ENCODE measurements at places on chromosomes 7 and 10.

DNA sequence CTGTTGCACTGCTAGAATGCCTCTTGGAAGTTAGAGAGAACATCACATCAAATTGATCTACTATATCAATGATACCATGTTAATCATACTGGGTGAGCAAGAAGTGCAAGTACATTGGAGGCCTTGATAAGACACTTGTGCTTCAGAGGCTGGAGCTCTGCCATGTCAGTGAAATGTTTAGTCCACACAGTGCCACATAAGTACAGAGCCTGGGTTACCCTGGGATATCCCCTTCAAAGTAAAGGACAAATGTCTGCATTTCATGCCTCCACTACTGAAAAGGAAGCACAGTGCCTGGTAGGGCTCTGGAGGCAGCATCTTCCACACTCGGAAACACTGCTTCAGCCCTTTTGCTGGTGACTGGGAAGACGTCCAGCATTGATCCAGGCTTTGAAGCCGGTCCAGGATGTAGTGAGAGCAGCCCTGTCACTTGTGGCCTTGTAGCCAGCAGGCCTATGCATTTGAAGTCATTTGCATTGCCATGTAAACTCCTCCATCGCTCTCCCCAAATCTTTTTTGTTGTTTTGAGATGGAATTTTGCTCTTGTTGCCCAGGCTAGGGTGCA, 15.7 kb upstream of the STN1 start:
- DNase-seq = no peak

GRCh38 chr7:116863936-116864500, 1.6 kb downstream of the CAPZA2 start:
- peak; percentile 11 for DNase-seq

DNA sequence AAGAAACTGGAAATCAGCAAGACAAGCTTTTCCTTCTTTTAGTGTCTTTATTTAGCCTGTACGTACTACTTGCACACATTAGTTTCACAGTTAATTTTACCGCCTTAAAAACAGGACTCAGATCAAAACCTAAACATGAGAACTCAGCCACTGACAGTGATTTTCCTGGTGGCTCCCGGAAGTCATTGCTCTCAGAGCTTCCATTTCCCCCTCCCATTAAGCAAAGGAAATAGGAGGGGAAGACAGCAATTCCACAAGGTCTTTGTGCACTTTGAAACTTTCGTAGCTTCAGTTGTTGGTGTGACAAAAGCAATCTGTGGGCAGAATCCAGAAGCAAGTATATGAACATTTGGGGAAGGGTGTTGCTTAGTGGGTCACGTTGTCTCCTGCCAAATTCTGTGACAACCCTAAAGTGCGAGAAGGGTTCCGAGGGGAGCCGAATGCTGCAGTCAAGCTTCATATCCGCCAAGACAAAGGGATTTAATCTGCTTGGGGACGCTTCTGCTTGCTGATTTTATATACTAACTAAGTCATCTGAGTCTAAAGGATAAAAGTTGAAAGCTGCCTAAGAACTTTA, 30.4 kb downstream of the FAM53B start:
- peak; percentile 56 for DNase-seq

DNA sequence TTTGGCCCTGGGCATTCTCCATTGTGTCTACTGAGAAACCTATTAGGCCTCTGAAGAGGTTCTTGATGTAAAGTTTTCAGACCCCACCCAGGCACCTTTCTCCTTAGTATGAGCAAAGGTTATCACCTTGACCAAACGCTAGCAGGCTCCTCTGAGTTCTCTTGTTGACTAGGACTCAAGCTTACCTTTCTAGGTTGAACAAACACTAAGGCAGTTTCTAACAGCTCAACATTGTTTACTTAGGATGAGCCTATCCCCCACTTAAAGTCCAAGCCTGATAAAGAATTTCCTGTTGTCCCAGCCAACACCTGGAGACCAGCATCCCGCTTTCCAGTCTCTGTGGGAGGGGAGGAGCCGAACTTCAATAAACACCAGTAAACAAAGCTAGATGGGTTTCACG, 26.3 kb upstream of the ITGB8 start:
- DNase-seq = no peak

GRCh38 chr7:114930107-114930661, 8.3 kb downstream of the MDFIC start:
- DNase-seq = peak; percentile 98

GRCh38 chr7:28958235-28958979, at the start of gene TRIL:
TSS of gene TRIL (minus strand) at chr7:28958330. CDS start at chr7:28958046, 284 bp downstream.
- DNase-seq = peak; percentile 43
